ENCODE measurements at places on chromosomes 4 and X. TPM values are rescaled to one million over a fixed set of nuclear protein-coding genes. Genes with fewer than 3 reads are reported as not detected.

The CFAP99 gene
- total RNA-seq = not detected

The NKX6-1 gene
- not detected for total RNA-seq

The ARHGAP4 gene
- total RNA-seq = 2.8 TPM

The C4orf51 gene
- total RNA-seq = not detected

The RHOXF2B gene
- total RNA-seq = not detected

The SOD3 gene
- total RNA-seq = not detected

The ZNF732 gene
- total RNA-seq = 5.6 TPM

The NSDHL gene
- 55.5 TPM for total RNA-seq

The CFI gene
- not detected for total RNA-seq

The NOX1 gene
- total RNA-seq = not detected

The ADH7 gene
- not detected for total RNA-seq

The AFF2 gene
- total RNA-seq = 0.04 TPM

The TET2 gene
- total RNA-seq = 13.2 TPM

The ASB12 gene
- total RNA-seq = not detected

The CYSLTR1 gene
- total RNA-seq = not detected

The HHIP gene
- 0.53 TPM for total RNA-seq

The PDZD4 gene
- total RNA-seq = 0.04 TPM

The ATP8A1 gene
- total RNA-seq = 0.14 TPM

The GRIA3 gene
- total RNA-seq = not detected

The MAGEC1 gene
- not detected for total RNA-seq

The TRAM1L1 gene
- 1.2 TPM for total RNA-seq

The TMPRSS11A gene
- total RNA-seq = not detected

The FGF5 gene
- total RNA-seq = 5.8 TPM

The GPRASP1 gene
- 0.46 TPM for total RNA-seq

The MAGED4 gene
- 6.0 TPM for total RNA-seq

The SPANXN3 gene
- total RNA-seq = not detected

The GPR119 gene
- total RNA-seq = not detected

The SULT1E1 gene
- total RNA-seq = 3.7 TPM

The ADD1 gene
- 173 TPM for total RNA-seq

The SLC25A14 gene
- 9.2 TPM for total RNA-seq

The UPF3B gene
- 5.5 TPM for total RNA-seq

The ZNF630 gene
- 1.3 TPM for total RNA-seq

The NLRP2B gene
- total RNA-seq = not detected

The GRPEL1 gene
- 71.9 TPM for total RNA-seq

The PPEF1 gene
- total RNA-seq = not detected

The ADH1B gene
- total RNA-seq = not detected

The QRFPR gene
- total RNA-seq = 0.20 TPM

The PRDM5 gene
- total RNA-seq = 10.9 TPM

The CT55 gene
- total RNA-seq = not detected

The CFAP299 gene
- not detected for total RNA-seq

The LANCL3 gene
- total RNA-seq = 1.3 TPM

The TREX2 gene
- 0.74 TPM for total RNA-seq

The ETNPPL gene
- not detected for total RNA-seq

The SCD5 gene
- 16.9 TPM for total RNA-seq

The SERTM2 gene
- not detected for total RNA-seq

The SPANXA2 gene
- total RNA-seq = not detected

The NEXMIF gene
- total RNA-seq = not detected

The RAB28 gene
- 16.9 TPM for total RNA-seq

The CMC4 gene
- 9.4 TPM for total RNA-seq

The MAGEA2B gene
- total RNA-seq = not detected

The MMRN1 gene
- total RNA-seq = not detected

The IQCM gene
- not detected for total RNA-seq

The RAB40A gene
- 0.11 TPM for total RNA-seq

The LUZP4 gene
- total RNA-seq = not detected

The GYPA gene
- total RNA-seq = not detected

The NSG1 gene
- 28.1 TPM for total RNA-seq

The SLC10A6 gene
- 12.7 TPM for total RNA-seq

The ZNF711 gene
- total RNA-seq = 2.8 TPM

The MXRA5 gene
- total RNA-seq = 5.5 TPM

Measured in foreskin keratinocyte (primary cell).